Ecto neural progenitor cell (in vitro differentiated cells): ENCODE measurements at places on chromosomes 3 and 15.

- DNase-seq, result no peak
Measured at GRCh38 chr3:177830411-177830849, 633.1 kb upstream of the TBL1XR1 start.

GRCh38 chr3:143897576-143898295, 49.5 kb upstream of the SLC9A9 start:
- no peak for DNase-seq

DNA sequence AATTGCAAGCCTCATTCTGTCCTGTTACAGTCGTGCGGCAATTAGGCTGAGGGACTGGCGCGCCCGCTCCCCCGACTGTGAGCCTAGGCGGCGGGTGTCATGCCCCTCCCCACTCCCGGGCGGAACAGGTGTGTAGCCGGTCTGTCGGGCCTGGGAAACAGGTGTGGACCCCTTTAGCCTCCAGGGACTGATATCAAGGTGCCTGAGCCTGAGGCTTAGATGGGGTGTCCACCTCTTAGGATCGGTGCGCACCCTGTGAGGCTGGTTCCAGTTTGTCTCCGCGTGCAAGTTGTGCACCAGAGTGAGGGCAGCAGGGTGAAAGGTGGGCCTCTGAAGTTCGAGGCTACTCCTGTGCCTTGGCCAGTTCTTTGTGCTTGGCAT, 686 bp downstream of the VPS8 start:
- no peak for DNase-seq

- no peak for DNase-seq
Measured at GRCh38 chr15:34018021-34018645, 20.9 kb downstream of the AVEN start.

DNA sequence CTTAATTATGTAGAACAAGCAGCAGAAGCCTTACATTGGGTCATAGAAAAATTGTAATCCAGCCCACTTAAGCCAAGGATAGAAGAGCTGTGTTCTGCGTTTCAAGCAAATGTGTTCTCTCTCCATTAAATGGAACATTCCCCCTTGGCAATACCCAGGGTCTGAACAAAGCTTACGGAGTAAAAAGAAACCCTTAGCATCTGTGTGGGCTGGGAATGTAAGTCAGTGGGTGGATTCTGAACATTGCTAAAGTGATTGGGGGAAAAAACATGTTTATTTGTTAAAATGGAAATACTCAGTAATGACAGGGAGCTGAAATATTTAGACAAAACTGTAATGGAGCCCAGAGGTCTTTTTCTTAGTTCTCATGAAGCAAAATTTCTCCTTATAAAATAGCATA, 147.4 kb downstream of the DUT start:
- no peak for DNase-seq
